Neural progenitor cell (in vitro differentiated cells): ENCODE measurements at places on chromosomes 2 and 18. TPM values are rescaled to one million over a fixed set of nuclear protein-coding genes. Genes with fewer than 3 reads are reported as not detected.
A peak's percentile ranks its signal among the peaks of the same experiment; 100 is the strongest.

Gene GALNT14
- total RNA-seq = 6.0 and 6.4 TPM in 2 replicates

Gene CD8B
- total RNA-seq = not detected in 2 replicates

Gene GPD2
- total RNA-seq = 67.2 and 176 TPM in 2 replicates

Gene NTSR2
- not detected in 2 replicates for total RNA-seq

Gene WDR54
- 88.1 and 138 TPM in 2 replicates for total RNA-seq

Gene TSGA10
- 5.8 and 6.6 TPM in 2 replicates for total RNA-seq

Gene CRYGC
- total RNA-seq = not detected in 2 replicates

Gene NRBP1
- 136 and 151 TPM in 2 replicates for total RNA-seq

Gene UGT1A6
- not detected in 2 replicates for total RNA-seq

Gene EFR3B
- total RNA-seq = 17.2 and 21.2 TPM in 2 replicates

Gene CNTNAP5
- 0.19 TPM in 1 of 2 replicates, not detected in the other for total RNA-seq

Gene BMP10
- total RNA-seq = not detected in 2 replicates

- DNase-seq = no peak
Measured at GRCh38 chr2:239258248-239258647, 142.6 kb downstream of the HDAC4 start.

DNA sequence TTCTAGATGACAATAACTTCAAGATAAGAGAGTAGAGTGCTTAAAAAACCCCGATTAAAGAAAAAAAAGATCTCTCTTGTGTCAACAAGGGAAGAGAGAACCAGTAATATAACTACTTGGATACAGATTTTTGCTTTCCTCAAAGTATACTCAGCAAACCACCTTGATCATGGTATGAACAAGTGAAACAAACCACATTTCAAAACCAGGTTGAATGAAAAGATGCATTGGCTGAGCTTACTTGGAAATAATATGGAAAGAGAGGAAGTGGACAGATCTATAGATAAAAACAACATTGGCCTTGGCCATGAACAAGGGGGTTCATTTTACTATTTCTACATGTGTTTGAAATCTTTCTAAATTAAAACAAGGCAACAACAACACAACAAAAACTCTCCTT is 50.1 kb downstream of the ATP8B1 start:
- no peak for DNase-seq

- DNase-seq = no peak
Measured at GRCh38 chr18:39329496-39330275, 1764.1 kb upstream of the CELF4 start.

GRCh38 chr2:100518801-100519200 is 44.0 kb upstream of the PDCL3 start:
- DNase-seq = no peak

- DNase-seq = no peak
Measured at GRCh38 chr2:3774336-3774735, 71.0 kb downstream of the DCDC2C start.

GRCh38 chr18:70139138-70139537 is 66.3 kb downstream of the RTTN start:
- DNase-seq = no peak

- DNase-seq = peak; percentile 26
Measured at GRCh38 chr2:7878786-7879482, 802.9 kb upstream of the ID2 start.

GRCh38 chr2:172639256-172639655 is 83.4 kb downstream of the PDK1 start:
- no peak for DNase-seq

DNA sequence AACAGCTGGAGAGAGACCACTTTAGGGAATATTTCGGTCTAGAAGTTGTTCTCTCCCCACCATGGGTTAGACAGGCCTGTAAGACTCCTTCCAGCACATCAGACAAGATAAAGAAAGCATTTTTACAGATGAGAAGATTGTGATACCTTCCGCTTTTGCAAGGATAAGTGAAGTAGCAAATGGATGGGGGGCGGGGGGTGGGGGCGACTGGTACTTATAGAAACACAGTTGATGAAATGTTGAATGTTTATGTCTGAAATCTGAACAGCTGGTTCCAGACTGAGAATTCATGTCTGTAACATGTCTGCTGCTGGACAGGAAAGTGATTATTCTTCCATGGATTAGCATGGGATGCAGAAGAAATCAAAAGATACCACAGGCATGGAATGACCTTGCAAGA is 90.5 kb upstream of the FN1 start:
- no peak for DNase-seq

GRCh38 chr2:44833171-44834069 is 108.1 kb upstream of the SIX3 start:
- DNase-seq = no peak

- DNase-seq = no peak
Measured at GRCh38 chr2:41724465-41724864, 323.4 kb upstream of the PKDCC start.

DNA sequence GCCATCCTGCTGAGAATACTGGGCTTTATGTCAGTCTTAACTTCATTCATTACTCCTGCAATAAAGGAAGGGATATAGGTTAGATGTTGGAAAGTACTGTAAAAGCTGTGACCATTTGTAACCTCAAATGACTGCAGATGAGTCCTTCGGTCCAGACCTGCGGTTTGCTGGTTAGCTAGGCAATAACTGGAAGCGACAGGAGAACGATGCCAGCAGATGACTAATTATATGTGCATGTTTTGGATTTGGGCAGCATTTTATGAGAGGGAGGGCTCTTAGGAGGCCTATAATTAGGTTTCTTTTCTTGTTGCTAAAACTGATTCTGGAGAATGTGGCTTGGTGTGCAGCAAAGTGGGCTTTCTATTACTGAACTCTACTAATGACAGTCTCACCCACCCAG is 205.6 kb downstream of the TMEM182 start:
- DNase-seq = no peak

- DNase-seq = no peak
Measured at GRCh38 chr2:20594957-20595356, 55.9 kb downstream of the HS1BP3 start.

- no peak for DNase-seq
Measured at GRCh38 chr2:101146535-101146934, 4.6 kb downstream of the TBC1D8 start.

DNA sequence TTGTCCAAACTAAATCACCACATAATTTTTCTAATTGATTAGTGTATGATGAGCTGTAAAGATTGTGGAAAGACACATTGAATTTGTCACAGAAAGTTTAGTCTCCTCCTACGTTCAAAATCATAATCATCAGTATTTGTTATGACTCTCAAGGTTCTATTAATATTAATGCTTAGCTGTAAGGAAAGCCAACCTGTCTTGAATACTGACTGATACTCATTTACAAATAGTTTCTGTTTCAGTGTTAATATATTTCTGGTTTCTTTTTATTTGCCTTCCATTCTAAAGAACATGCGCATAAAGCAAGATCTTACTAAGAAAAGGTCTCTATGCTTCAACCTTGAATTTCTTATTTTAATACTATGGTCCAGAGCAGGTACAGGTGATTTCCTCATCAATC is 55.1 kb downstream of the CPS1 start:
- no peak for DNase-seq

DNA sequence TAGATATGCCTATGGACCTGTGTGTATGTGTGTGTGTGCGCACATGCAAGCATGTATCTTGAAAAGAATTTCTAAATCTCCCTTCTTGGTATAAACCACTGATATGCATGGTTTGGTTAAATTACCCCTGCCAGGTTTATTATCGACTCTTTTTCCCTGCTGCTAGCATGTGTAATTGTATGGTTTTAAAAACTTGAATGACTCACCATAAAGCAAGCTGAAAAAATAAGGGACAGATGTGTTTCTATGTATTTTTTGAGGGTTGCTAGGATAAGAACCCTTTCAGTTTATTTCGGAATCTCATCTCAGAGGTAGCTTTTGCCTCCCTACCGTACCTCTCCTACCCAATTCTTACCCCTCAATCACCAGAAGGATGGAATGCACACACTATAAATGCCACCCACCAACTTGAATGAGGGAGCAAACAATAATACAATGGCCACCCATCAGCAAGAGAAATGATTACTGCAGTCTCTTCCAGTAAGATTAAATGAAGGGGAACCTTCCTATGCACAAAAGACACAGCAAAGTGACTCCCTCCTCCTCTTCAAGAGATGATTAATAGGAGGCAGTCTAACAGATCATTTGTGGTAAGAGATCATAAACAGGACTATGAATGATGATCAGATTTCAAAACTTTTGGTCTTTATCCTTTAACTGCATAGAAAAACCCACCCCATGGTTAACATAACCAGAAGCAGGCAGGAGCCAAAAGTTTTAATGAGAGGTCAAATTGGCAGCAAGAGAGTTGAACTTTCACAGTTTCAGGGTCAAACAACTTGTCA is 357.2 kb downstream of the SATB2 start:
- DNase-seq = no peak

DNA sequence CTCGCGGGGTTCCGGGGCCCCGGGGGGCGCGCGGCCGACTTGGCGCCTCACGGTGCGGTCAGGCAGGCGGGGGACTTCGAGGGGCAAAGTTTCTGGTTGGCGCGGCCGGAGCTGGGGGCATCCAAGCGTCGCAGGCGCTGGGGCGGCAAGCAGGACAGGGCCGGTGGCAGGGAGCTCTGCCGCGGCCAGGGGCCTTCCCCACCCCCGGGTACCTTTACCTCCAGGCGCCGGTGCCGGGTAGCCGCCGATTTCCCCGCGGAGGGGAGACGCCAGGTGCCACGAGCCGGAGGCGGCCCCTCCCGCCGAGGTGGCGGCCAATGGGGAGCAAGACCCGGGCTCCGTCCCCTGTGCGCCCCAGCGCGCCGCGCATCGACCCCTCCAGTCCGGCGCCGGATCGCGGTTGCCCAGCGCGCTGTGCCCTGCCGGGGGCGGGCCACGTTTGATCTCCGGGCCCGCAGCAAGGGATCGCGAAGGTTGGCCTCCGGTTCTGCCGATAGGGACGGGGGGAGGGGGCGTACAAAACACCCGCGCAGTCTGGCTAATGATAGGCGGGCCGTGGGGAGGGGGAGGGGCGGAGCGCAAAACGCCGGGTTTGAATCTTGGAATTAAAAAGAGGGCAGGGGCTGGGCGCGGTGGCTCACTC is at the start of gene ST8SIA5:
TSS of gene ST8SIA5 (minus strand) at position 495 of the 643 bp plus-strand sequence. CDS start 545 bp downstream, outside the sequence.
- DNase-seq = peak; percentile 80

DNA sequence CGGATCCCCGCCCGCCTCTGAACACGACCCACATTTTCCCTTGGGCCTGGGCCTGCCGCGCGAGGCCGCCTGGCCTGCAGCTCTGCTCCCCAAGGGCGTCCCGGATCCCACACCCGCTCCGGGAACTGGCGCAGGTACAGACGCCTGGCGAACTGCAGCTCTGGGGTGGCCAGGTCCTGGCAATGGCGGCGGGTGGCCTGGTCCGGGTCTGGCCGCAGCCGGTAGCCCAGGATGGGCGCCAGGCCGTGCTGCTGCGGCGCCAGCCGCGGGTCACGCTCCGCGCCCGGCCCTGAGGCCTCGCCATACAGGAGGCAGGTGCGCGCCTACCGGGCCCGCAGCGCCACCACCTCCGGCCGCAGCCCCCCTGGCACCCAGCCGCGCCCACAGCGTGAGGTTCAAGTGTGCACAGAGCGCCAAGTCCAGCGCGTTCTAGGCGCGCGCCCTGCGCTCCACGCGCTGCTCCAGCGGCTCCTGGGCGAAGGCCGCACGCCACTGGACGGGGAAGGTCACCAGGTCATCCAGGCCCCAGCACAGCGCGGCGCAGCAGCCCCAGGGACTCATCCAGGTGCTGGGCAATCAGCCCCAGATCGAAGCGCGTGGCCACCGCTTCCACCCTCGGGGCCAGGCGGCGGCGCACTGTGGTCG is 9.5 kb downstream of the AQP12A start:
- no peak for DNase-seq

DNA sequence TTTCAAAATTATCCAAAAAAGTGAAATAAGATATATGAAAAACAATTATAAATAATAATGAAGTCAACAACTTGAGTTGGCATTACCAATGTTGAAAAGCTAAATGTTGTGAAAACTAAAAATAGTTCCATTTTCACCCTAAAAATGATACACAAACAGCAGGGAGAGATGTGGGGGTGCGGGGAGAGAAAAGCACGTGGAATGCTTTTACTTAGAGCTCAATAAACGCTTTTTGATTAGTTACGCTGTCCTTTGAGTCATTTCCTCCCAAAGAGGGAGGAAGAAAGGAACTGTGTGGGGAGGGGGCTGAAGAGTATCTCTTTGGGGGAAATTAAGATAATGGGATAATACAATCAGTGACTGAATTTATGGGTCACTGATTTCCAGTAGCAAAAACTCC is 29.2 kb downstream of the ZNF521 start:
- no peak for DNase-seq

DNA sequence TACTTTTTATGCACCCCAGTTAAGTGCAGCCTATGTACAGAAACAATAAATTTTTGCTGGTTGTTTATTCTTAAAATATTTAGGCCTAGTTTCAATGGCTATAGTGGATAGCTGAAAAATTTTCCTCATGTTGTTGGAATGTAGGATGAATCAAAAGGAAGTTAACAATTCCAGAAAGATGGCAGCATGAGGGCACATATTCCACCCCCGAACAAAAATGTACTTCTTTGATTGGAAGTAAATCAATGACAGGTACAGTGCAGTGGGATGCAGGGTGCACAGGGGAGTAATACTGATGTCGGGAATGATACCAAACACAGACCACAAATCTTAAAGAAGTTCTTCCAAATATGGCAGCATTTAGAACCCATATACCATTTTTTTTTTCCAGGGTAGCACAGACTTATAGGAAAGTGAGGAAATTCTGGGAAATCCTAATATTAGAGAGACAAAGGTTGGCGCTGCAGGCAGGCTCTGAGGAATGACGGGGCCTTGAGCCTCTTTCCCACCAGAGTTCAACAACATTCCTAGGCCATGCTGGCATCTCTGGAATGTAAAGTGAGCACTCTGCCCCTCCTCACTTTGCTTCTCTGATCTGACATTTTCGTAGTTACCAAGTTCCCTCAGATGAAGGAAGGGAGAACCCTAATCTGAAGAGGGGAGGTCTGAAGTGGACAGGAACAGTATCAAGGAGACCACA is 36.6 kb upstream of the IKZF2 start:
- DNase-seq = peak; percentile 83

GRCh38 chr2:1634681-1635341 is 109.5 kb downstream of the PXDN start:
- no peak for DNase-seq

GRCh38 chr18:13688191-13689136 is 37.9 kb downstream of the FAM210A start:
- DNase-seq = no peak

GRCh38 chr2:127125821-127126220 is 18.9 kb upstream of the BIN1 start:
- DNase-seq = no peak

- no peak for DNase-seq
Measured at GRCh38 chr2:101463911-101464641, 10.8 kb downstream of the RFX8 start.
